T follicular helper cell (primary cell): ENCODE measurements at places on chromosomes 16 and 17.

DNA sequence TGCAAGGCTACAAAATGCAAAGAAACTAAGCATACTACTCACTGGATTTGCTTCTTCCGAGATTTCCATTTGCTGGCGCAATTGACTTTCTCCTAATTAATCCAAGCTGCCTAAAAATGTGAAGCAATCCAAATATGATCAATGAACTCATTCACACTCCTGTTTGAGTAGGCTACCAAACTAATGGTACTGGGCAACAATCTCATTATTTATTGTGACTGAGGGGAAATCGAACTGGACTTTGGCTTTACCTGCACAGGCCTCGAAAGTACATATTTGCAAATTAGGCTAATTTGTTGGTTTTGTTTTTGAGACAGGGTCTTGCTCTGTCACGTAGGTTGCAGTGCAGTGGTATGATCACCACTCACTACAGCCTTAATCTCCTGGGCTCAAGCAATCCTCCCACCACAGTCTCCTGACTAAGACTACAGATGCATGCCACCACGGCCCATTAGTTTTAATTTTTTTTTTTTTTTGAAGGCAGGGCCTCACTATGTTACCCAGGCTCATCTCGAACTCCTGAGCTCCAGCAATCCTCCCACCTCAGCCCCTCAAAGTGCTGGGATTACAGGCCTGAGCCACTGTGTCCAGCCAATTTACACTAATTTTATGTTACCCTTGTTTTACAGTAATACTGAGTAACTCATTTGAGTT, 2.6 kb downstream of the ERI2 start:
- DNase-seq, result no peak

GRCh38 chr17:21282231-21282630, 2.3 kb upstream of the MAP2K3 start:
- no peak for DNase-seq

GRCh38 chr17:58329035-58329809, 627 bp upstream of the TSPOAP1 start:
- peak; percentile 43 for DNase-seq

- DNase-seq, result no peak
Observed at GRCh38 chr16:30025574-30025973, 2.6 kb downstream of the C16orf92 start.

- no peak for DNase-seq
Observed at GRCh38 chr16:53886482-53887378, 182.8 kb downstream of the FTO start.

GRCh38 chr17:45225051-45225700, 3.5 kb downstream of the FMNL1 start:
- DNase-seq, result no peak

DNA sequence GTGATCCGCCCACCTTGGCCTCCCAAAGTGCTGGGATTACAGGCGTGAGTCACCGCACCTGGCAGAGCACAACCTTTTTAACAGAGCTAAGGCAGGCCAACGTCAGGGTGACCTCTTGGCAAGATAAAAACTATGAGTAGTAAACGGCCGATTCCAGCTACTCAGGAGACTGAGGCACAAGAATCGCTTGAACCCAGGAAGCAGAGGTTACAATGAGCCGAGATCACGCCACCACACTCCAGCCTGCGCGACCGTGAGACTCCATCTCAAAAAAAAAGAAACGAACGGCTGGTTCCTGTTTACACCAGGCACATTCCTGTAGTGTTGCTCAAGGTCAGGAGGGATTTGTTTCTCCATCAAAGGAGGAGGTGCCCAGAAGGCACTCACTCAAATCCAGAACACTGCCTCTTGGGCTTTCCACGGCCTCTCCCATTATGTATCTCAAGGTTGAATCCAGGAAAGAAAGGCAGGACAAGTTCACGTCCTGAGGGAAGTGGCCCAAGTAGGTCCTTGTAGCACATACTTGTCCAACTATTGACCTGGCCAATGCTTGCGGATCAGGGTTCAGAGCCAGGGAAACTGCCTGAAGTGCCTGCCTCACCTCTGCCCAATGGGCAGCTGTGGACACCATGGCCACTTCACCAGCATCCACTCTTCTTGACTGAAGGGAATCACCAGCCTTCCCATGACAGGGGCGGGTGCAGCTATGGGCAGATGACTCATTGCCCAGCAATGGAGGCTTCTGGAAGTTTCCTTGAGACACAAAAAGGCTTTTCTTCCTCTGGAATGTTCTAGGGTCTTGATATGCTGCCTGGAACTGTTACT, 13.5 kb downstream of the KNOP1 start:
- DNase-seq, result no peak

GRCh38 chr16:316741-317464, 33.9 kb downstream of the PDIA2 start:
- DNase-seq, result no peak

GRCh38 chr17:77346765-77347164, 206.0 kb downstream of the SEC14L1 start:
- no peak for DNase-seq

DNA sequence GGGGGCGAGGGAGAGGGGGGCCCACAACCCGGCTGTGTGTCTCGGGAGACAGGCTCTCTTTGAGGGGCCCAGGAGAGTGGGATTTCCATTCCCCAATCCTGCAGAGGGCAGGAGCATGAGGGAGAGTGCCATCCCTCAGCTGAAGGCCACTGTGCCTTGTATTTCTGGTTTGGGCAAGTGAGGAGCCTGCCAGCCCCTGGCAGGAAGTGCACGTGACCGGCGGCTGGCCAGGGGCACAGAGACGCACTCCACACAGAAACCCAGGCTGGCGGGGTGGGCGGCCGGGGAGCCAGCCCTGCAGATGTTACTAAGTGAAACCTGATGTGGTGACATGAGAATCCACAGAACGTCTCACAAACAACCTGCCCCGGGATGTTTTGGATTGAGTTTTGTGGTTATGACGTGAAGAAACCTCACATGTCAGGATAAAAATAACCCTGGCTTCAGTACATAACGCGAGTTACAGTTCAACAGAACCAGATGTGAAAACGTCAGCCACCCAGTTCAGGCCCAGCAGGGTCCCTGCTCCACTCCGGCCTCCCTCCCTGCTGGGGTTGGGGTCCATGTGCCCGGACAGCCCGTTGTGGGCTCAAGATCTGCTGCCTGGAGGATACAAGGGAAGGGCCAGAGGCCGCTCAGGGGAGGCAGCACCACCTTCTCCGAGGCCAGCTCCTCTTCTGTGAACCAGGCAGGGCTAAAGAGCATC, 51.7 kb upstream of the MTSS2 start:
- peak; percentile 39 for DNase-seq

- no peak for DNase-seq
Observed at GRCh38 chr16:72569677-72570076, 397.7 kb upstream of the PMFBP1 start.
